ENCODE measurements at places on chromosomes 7 and 10.

DNA sequence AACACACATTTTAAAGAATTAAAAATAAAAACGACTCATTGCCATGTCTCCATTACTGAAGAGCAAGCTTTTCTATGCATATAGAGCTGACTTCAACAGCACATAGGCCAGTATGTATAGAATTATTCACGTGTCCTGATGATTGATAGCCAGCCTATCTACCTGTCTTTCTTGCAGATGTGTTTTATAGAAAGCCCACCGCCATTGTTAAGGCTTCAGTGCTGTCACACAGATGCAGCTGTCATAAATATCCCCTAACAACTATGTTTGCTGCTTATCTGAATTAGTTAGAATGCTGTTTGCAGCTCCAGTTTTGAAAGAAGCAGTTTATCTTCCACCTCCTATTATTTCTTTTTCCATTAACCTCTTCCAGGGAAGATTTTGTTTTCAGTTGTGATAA lies 235.9 kb downstream of the SLC25A13 start:
- no peak for DNase-seq

DNA sequence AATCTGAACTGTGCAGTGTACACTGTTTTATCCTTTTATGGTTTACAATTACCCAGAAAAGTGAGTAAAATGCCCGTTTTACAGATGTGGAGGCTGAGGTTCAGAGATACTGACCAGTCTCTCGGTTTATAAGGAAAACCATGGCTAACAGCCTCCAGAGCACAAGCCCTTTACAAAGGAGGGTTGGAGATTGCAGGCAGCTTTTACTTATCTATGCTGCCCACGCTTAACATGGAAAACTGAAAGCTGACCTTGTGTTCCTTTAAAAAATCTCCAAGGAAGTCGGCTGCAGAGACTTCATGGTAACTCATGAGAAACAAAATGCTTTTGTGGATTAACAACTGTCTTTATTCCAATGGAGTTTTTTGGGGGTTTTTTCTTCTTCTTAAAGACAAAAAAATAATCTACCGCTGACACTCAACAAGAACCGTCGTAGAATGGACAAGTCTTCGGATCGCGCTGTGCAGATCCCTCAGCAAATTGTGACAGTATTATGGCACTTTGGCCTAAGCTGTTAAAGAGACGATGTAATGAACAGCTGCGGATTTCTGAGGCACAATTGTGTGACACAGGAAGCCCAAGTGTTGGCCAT lies 654 bp upstream of the SLF2 start:
- no peak for DNase-seq

DNA sequence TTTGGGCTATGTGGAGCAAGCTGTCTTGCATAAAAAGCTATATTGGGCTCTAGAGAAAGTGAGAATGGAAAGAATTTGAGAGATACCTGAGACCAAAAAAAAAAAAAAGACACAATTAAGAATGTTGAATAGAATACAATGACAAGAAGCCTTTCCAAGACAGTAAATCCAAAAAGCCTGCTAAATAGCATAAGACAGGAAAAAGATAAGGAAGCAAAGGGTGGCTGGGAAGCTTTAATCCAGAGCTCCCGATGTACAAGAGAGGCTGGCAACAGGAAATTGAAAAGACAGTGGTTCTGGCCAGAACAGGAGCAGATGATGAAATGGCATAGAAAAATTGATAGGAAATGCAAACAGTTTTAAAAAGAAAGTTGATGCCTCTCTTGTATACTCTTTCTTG lies 174.9 kb downstream of the CACNA2D1 start:
- DNase-seq, result no peak

DNA sequence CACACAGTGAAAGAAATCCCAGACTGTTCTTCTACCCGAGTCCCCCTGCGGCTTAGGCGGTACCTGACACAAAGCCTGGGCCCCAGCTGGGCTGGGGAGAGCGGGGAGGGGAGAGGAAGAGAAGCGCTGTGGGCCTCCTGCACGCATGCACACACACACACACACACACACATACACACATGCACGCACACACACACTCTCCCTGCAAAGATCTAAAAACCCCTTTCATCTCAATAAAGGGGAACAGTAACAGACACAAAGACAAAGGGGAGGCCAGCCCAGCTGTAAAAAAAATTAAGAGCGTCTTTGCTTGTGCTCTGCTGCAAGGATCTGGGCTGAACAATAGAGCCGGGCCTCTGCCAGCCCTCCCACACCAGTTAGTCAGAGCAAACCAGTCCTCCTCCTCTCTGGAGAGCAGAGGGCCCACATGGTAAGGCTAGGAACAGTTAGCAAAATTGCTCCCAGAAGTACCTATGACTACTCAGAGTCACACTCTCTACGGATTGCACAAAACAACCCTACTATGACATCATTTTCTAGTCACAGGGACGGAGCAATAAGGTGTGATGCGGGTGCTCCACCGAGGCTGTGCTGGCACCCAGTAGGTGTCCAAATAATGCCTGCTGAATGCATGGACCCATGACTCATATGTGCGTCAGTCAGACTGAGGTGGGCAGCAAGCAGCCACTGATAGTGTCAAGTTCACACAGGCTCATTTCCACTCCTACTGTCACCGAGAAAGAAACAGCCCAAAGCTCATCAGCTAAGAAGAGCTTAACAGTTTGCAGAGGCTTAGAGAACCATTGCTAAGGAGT lies 9.2 kb downstream of the ITPRIP start:
- DNase-seq, result peak; percentile 46

- no peak for DNase-seq
These were observed 5.7 kb upstream of the R3HCC1L start for GRCh38 chr10:98128802-98129201.

GRCh38 chr7:34064519-34065158 lies 159.3 kb downstream of the BMPER start:
- DNase-seq, result no peak

- DNase-seq, result no peak
These were observed 27.7 kb upstream of the BET1 start for GRCh38 chr7:94031865-94032264.

- DNase-seq, result no peak
These were observed 110.9 kb downstream of the BAMBI start for GRCh38 chr10:28788252-28788651.

DNA sequence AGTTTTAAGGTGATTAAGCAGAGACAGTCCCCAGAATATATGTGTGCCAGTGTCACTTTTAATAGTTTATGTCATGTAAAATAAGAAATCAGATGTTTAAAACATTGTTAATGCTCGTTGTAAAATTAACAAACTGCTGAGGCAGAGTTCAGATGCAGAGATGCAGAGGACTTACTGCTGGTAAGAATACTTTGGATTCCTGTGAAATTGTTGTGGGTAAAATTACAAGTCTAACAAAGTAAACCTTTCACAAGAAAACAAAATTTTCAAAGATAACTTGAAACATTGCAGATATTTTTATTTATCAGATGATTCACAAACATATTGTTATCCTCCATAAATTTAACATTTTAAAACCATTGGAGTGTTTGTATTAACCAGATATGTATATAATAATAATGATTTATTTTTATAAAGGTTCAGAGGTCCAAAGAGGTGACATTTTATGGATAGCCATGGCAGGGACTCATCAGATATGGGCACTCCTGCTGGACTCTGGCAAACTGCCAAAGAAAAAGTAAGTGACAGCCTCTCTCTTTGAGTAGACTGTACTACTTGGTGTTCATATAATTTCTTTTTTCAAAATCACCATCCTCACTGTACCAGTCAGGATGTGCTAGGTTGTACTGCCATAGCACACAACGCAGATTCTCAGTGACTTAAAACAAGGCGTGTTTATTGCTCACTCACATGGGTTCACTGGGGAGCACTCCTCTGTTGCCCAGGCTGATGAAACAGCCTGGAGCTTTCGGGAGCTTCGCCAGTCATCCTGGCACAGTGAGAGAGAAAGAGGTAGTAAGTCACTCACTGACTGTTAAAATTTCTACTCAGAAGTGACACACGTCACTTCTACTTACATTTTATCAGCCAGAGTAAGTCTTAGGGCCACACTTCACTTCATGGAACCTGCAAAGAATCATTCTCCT lies 43.5 kb downstream of the NHLRC2 start:
- DNase-seq, result no peak

GRCh38 chr10:120997313-120997712 lies 146.2 kb downstream of the WDR11 start:
- no peak for DNase-seq

DNA sequence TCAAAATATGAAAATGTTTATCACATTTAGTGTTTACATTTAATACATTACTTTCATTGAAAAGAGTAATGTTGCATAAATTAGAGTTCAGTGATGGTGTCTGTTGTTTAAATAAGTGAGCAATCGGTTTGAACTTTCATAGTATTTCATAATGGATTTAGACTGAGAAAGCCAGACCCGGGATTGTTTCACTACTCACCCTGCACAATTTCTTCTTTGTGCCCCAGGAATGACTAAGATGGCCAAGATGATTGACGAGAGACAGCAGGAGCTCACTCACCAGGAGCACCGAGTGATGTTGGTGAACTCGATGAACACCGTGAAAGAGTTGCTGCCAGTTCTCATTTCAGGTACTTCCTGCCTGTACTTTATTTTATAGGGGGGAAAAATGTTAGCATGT lies 74.6 kb downstream of the VCL start:
- no peak for DNase-seq

DNA sequence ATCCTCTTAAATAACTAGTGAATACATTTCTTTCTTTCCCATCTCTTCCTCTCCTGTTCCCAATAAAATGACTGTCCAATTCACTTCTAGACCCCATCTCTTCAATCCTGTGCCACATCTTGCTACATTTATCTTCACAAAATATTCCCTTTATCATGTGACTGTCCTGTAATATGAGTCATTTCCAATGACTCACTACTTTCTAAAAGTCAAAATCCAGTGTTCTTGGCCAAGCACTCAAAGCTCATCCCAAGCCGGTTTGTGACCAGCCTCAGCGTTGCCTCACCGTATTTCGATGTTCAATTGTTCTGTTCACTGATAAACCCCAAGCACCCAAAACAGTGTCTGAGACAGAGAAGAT lies 104.7 kb downstream of the PARD3 start:
- DNase-seq, result no peak

DNA sequence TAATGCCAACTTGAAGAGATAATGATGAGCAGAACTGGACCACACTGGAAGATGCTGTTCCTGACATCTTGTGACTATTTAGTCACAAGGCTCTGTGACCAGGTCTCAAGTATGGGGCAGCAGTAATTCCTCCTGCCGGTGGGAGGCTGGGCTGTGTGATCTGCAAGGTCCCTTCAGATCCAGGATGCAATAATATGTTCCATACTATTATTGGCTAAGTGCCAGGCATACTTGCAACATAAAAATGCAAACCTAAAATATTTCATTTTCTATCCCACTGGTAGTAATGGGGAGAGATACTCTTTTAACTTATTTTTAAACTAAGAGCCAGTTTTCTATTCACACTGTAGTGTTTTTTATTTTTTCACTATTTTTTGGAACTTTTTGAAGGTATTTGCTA lies 171.5 kb downstream of the CYP26A1 start:
- DNase-seq, result no peak

- DNase-seq, result no peak
These were observed 59.4 kb downstream of the RAB11FIP2 start for GRCh38 chr10:117987244-117987909.

DNA sequence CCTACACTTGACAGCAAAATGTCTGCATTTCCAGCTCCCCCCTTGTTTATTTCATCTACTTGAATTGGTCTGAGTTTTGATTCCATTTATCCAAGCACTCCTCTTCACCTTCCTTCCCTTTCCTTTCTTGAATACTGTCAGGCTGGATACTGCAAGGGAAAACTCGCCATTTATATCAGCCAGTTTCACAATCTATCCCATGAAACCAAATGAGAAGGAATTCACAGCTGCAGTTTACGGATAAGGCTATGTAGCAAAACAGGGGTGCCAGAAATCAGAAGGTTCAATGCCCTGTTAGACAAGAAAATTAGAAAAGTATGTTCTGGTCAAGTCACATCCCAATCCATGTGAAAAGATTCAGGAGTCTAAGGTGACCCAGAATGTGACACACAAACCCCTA lies 28.1 kb downstream of the CCDC6 start:
- DNase-seq, result no peak

DNA sequence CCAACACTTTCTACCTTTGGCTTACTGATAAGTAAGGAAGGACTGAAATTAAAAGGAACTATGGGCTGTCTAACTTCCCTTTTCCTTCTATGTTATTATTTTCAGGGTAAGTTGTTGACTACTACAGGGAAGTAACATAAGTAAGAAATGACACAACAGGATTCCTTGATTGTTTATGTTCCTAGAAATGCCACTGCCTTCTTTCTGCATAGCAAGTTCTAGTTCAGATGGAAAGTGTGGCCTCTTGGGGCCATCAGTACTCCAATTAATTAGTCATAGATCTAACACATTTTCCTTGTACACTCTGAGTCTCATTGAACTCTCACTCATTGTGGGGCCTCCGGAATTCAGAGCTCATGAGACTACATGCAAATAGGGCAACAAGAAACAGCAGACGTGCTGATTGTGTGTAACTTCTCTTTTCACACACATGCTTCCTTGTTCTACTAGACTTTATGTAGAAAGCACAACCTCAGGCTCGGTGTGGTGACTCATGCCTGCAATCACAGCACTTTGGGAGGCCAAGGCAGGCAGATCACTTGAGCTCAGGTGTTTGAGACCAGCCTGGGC lies 35.3 kb upstream of the HIBADH start:
- DNase-seq, result no peak

GRCh38 chr10:74898201-74898976 lies 72.0 kb downstream of the KAT6B start:
- no peak for DNase-seq

GRCh38 chr7:91378131-91378530 lies 113.9 kb downstream of the FZD1 start:
- DNase-seq, result no peak

DNA sequence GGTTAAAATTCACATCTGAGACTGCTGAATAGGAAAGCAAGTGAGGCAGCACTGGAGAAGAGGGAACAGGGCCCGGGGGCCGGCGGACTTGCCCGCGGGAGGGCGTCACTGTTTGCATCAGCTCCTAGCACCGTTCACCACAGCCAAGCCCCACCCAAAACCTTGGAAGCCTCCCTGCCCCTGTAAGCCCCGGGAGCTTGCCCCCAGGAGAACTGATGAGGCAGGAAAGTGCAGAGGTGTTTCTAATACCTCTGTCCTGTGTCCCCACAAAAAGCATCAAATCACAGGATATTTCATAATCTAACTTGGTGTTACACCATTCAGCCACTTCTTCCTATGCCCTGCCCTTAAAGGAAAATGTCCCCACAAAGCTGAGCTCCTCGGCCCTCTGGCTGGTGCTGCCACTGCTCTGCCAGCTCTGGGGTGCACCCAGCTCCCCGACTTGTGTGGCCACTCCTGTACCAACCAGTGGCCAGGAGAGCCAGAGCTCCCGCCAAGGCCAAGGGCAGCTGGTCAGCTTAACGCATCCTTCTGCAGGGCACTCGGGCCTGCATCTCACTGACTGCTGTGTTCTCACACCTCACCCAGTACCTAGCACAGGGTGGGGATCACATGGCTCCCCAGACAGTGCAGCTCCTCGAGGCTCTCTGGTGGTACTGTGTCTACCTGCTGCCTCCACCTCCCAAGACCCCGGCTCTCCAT lies 47.3 kb upstream of the CNPY1 start:
- DNase-seq, result no peak

DNA sequence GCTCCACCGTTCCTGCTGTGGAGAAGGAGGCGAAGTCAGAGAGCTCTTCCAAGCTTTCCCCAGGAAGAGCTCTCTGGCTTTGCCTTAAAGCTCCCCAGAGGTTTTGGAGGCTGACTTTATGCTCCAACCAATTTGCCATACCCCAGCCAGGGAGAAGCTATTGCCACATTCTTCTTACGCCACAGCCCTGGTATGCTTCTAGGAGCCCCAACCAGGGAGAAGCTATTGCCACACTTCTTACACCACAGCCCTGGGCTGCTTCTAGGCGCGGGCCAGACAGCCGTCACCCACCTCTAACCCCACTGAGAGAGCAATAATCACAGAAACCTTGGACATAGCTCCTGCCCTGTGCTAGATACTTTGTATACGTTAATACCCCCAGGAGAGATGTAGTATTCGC lies 951 bp downstream of the ELOVL3 start:
- DNase-seq, result no peak

All from stimulated activated CD4-positive, alpha-beta T cell treated with anti-CD3 and anti-CD28 coated beads, Interleukin-1b, Interleukin-23, amount 100 ng/mL, for 4 hours (primary cell).